ENCODE measurements at places on chromosomes 13 and 19.

- DNase-seq = no peak
These were observed 10.9 kb downstream of the GARRE1 start for GRCh38 chr19:34265221-34265650.

- no peak for DNase-seq
These were observed 143.9 kb upstream of the TSC22D1 start for GRCh38 chr13:44719857-44720671.

- DNase-seq = no peak
These were observed 11.8 kb upstream of the BTBD2 start for GRCh38 chr19:2027361-2027760.

DNA sequence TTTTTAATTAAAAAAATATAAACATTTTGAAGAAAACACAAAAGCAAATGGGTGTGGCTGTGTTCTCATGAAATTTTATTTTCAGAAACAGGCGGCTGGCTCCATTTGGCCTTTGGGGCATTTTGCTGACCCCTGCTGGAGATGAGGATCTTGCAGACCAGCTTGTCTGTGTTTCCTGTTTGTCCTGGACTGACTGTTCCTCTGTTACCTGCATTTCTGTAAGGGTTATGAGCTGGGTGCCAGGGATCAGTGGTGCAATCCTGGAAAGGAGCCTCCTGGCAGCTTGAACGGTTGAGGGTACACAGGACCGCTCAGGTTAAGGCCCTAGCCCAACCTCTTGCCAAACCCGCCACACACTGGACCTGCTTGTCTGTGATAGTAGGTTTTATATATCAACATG is 49.9 kb downstream of the ZNF787 start:
- DNase-seq = no peak

- no peak for DNase-seq
These were observed 870 bp downstream of the ZNF442 start for GRCh38 chr19:12364391-12365235.

DNA sequence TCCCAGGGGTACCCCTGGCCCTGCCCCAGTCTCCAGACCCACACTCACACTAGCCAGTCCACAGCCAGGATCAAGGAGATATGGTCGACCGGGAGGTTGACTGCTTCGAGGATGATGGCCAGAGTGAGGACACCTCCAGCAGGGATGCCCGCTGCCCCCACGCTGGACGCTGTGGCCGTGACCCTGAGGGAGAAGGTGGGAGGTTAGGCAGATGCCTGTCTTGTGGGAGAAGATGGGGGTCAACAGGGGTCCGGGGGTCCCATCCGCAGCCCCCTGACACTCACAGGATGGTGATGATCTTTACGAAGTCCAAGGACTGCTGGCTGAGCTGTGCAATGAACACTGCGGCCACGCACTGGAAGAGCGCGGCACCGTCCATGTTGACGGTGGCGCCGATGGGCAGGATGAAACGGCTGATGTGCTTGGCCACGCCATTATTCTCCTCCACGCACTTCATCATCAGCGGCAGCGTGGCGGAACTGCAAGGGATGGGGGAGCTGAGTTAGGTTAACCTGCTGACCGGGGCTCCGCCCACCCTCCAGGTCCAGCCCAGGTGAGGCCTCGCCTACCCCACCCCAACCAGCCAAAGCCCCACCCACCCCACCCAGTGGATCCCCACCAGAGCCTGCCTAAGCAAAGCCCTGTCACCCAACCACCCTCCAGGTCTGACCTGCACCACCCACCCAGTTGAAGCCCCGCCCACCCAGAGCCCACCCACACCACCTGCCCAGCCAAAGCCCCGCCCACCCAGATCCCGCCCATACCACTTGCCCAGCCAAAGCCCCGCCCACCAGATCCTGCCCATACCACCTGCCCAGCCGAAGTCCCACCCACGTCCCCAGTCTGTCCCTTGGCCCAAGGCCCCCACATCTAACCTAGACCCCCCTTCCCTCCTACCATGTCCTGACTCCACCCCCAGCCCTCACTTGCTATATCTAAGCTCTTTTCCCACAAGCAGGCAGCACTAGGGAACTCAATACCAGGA is 11.2 kb downstream of the SLC1A5 start:
- no peak for DNase-seq

DNA sequence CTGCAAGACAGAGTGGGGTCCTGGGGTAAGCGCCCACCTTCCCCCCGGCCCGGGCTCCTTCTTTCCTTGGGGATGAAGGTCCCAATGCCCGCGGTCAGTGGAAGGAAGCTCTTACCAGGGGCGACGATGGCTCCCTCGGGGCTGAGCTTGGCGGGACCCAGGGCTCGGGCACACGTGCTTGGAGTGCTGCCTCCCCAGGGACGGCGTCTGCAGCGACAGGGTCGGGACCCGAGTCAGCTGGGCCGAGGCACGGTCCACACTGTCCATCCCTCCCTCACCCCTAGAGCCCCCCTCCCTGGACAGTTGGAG is 3.5 kb downstream of the JSRP1 start:
- no peak for DNase-seq

- no peak for DNase-seq
These were observed 6.9 kb upstream of the CEACAM5 start for GRCh38 chr19:41701401-41702075.

- DNase-seq = no peak
These were observed 158.8 kb upstream of the SPRY2 start for GRCh38 chr13:80499536-80500290.

DNA sequence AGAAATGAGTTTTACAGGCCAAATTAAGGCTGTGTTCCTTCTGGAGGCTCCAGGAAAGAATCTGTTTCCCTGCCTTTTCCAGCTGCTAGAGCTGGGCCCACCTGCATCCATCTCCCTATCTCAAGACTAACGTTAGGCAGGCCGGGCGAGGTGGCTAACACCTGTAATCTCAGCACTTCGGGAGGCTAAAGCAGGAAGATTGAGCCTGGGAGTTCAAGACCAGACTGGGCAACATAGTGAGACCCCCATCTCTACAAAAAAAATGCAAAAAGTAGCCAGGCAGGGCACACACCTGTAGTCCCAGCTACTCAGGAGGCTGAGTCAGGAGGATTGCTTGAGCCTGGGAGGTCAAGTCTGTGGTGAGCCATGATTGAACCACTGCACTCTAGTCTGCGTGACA is 14.6 kb downstream of the HIF3A start:
- no peak for DNase-seq

- no peak for DNase-seq
These were observed 1.7 kb downstream of the YJEFN3 start for GRCh38 chr19:19530423-19530804.

DNA sequence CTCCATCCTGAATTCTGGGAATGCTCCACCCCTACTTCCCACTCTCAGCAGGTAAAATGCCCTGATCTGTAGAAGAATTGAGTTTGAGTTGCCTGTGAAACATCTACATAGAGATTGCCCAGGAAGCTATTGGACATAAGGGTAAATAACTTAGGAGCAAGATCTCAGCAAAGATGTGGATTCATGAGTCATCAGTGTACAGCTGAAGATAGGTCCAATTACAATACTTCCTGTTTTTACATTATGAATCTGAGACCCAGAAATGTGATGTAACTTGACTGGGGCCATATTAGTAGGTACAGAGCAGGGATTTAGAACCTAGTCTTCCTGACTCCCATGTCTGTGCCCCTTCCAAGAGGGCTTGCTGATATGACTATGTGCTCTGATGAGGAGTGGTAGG is 79.4 kb upstream of the FNDC3A start:
- no peak for DNase-seq

DNA sequence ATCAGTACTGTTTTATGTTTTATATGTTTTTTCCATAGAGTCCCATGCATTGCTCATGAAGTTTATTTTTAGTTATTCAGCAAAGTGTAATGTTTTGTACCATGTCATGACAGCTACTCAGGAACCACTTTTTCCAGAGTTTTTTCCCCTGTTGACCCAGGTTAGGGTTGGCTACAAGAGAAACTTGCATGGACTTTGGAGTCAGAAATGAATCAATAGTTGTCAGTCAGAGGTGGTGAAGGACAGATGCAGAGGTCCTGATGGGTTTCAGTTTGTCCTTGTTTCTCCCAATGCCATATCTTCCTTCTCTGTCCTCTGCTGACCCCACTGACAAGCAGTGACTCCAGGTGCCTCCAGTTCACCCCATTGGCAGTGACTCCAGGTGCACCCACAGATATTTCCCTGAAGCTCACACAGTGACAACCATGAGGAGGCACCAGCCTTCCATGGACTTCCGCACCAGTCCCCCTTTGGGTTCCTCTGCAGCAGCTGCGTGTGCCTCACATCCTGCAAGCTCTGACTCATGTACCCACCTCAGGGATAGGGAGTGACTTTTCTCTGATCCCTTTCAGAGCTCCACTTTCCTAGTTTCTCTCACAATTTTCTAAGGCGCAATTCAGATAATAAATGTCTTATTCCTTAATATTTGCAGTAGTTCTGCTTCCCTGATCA is 92.1 kb downstream of the AKAP11 start:
- no peak for DNase-seq

DNA sequence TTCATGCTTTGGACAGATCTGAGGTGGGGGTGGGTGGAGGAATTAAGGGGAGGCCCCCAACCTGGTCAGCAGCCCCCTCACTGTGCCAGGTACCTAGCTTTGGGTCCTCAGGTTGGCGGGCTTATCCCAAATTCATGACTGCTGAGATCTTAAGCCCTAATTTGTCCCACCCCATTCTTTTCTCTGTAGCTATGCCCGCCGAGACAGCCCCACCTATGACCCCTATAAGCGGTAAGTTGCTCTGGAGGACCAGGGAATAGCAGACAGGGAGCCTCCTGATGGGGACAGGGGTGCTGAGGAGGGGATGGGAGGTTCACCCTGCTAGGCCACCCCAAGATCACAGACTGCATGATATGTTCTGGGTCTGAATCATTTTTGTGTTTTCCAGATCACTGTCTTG is 14.3 kb downstream of the ZNF296 start:
- no peak for DNase-seq

DNA sequence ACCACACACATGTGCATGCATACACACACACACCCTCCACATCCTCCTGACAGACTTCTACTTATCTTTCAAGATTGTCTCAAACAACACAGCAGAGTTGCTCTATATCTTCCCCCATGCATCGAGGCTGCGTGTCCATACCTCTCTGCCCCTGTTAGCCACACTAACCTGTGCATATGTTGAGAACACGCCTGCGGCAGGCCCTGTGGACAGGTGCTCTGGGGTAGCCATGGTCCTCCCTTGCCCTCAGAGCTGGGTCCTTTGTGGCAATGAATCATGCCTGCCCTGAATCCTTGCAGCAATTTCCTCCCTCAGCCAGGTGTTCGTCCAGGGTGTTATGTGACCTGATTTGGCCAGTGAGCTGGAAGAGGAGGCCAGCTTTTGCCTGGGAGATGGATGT is 213.3 kb downstream of the KATNAL1 start:
- DNase-seq = no peak

DNA sequence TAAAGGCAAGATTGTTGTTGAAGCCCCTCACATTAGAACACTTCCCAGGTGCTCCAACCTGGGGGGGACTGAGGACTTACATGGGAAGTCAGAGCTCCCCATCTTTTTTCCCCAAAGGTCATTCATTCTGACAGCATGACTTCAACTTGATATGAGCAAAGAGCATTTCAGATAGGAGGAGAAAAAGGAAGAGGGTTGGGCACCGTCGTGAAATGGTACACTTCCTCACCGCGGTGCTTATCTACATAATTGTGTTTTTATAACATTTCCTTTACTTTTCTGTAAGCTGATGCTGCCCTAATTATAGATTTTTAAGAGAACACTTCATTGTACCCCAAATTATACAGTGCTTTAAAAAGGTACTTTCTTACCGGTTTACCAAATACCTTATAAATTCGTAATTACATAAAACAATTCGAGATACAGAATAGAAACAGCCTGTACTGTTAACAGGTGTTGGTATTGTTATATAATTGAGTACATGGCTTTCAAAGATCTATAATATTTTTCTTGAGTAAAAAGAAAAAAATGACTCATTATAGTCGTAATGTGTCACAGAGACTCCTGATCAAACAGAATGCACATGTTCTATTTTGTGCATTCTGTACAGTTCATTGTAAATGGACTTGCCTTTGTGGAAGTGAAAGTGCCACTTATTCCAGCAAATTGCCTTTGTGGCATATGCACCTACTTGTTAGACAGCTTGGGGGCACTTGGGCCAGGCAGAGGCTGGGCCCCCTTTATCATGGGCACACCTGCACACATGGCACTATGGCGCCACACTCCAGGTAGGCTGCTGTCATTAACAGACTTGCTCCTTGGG is 81.8 kb downstream of the GGACT start:
- DNase-seq = no peak

- DNase-seq = no peak
These were observed 16.3 kb downstream of the IL17D start for GRCh38 chr13:20719783-20720182.

GRCh38 chr19:13908674-13909073 is 2.7 kb downstream of the CC2D1A start:
- no peak for DNase-seq

DNA sequence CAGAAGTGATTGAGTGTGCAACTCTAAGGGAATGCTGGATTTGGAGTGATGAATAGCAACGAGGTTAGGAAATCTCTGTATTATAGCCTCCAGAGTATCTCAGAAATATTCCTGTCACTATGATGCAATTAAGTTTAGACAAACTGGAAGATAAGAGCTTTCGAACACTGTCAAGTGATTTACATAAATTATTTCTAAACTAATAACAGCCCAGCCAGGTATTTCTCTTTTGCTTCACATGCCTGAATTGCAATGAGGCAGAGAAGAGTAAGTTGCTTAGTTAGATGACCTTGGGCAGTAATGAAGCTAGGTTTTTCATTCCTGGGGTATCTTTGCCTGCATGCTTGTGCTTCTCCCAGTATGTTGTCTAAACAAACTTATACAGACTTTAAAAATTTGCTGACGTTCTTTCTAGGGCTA is 134.5 kb downstream of the LMO7 start:
- DNase-seq = no peak

- DNase-seq = no peak
These were observed 71.6 kb upstream of the TM9SF2 start for GRCh38 chr13:99429670-99430069.

GRCh38 chr13:108850691-108851090 is 221.3 kb downstream of the MYO16 start:
- no peak for DNase-seq
